Transverse colon (tissue), 4 donors: ENCODE measurements at places on chromosomes 7 and 10.
A peak's percentile ranks its signal among the peaks of the same experiment; 100 is the strongest.

- DNase-seq: no peak
Observed at GRCh38 chr7:75048435-75049379, 24.9 kb downstream of the RCC1L start.

DNA sequence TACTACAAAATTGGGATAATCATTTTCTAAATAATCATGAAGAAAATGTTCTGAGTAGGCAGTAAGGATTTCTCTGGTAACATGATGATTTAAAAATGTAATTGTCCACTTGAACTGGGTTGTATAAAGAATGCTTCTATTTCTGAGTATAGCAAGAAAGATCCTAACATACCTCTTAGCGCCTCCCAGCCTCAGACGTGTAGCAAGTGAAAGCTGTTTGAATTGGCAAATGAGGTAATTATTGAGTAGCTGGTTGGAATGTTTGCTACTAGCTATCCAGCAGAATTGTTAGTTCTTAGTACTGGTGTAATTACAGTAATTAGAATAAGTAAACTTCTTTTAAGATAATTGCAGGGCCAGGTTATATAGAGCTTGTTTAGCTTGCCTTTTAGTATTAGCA lies 47.9 kb downstream of the SEPTIN7 start:
- no peak for DNase-seq

GRCh38 chr7:42197451-42197850 lies 39.6 kb downstream of the GLI3 start:
- no peak for DNase-seq

GRCh38 chr7:149834601-149835000 lies 3.6 kb upstream of the ZNF862 start:
- DNase-seq: no peak

- DNase-seq: no peak
Observed at GRCh38 chr10:125089469-125089868, 70.9 kb downstream of the CTBP2 start.

- DNase-seq: no peak
Observed at GRCh38 chr7:12685550-12685949, 1.9 kb upstream of the ARL4A start.

GRCh38 chr7:92750447-92750839 lies 85.9 kb downstream of the CDK6 start:
- DNase-seq: no peak

GRCh38 chr7:135616136-135616535 lies 46.2 kb upstream of the STMP1 start:
- DNase-seq: no peak

DNA sequence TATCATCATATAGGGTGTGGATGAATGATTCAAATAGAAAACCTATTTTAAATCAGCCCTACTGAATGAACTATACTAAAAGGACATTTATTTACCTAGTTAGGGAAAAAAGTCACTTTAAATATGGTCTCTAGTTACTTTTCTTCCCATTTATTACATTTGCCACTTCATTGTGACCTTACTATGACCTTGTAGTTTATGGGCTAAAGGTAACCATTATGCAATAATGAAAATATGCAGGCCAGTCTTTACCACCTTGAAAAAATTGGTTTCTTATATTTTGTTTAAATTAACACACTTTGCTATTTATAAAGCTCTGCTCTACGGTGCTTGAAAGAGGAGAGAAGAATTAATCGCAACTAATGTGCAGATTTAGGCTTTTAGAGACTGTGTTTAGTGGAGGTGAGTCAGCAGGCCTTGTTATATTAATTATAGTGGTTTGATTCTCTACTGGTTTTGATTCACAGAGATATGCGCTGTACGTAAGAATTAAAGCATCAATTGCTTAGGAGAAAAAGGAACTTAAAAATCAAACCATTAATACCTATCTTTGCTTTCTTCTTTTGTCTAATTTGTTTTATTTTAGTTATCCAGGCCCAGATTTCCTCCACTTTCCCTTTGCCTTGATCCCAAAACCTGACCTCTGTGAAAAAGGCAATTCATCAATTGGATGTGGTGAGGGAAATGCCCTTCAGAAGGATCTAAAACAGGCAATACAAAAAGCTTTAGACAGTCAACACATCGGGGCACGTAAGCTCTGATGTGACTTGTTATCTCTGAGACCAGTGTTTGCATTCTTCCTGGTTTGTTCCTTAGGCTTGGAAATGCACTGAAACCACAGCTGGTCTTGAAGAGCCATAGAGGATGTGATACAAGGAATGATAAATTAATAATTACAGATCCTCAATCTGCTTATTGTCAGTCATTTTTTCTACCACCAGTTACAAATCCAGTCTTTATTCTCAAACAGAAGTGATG lies 141.2 kb upstream of the HDAC9 start:
- DNase-seq: no peak

GRCh38 chr10:113859261-113859660 lies 4.8 kb downstream of the NHLRC2 start:
- no peak for DNase-seq

GRCh38 chr10:129035052-129035827 lies 431.8 kb upstream of the MGMT start:
- DNase-seq: peak; percentile 19

DNA sequence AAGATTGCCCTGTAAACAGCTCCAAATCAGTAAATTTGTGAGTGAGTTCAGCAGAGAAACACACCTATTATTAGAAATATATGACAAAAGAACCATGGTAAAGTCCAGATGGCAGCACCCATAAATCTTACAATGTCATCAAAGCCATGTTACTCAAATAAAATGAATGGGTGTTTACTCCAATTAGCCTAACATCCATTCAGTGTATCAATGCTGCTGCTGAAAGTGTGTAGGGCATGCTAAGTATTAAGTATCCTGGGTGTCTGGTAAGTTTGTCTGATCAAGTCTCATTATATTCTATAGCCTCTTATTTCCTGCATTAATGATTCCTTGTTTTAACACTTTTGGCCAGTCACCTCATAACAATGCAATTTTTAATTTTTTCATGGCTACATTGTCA lies 185.5 kb upstream of the STEAP4 start:
- DNase-seq: no peak

- DNase-seq: no peak
Observed at GRCh38 chr10:115063701-115064658, 29.2 kb upstream of the ATRNL1 start.

- DNase-seq: no peak
Observed at GRCh38 chr7:149825567-149826343, 12.4 kb upstream of the ZNF862 start.

DNA sequence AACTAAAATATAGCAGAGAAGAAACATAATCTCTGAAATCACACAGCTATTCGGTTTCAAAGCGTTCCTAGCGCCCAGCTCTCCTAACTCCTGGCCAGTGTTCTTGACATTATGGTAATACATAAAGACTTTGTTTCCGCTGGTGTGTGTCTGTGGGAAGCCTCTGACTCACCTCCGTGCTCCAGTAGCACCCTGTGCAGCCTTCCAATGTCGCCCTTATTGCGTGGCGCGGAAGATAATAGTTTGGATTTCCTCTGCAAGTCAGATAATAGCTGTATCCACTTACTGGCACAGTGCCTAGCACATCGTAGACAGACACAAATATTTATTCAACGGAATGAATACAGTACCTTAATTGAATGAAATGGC lies 570 bp downstream of the BMS1 start:
- DNase-seq: peak; percentile 15

DNA sequence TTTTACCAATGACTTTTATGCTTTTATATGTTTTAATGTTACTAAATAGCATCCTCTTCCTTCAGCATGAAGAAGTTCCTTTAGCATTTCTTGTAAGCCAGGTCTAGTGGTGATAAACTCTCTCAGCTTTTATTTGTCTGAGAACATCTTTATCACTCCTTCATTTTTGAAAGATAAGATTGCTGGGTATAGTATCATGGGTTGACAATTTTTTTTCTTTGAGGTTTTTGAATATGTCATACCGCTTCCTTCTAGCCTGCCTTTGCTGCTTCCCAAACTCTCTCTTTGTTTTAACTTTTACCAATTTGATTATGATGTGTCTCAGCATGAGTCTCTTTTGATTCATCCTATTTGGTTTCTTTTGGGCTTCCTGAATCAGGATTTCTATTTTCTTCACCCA lies 108.2 kb upstream of the KAT6B start:
- DNase-seq: no peak

- DNase-seq: no peak
Observed at GRCh38 chr7:135597181-135597925, 39.6 kb downstream of the NUP205 start.

- DNase-seq: no peak
Observed at GRCh38 chr7:106569500-106569929, 91.4 kb downstream of the CCDC71L start.
